ENCODE measurements at places on chromosomes 1 and 21.

DNA sequence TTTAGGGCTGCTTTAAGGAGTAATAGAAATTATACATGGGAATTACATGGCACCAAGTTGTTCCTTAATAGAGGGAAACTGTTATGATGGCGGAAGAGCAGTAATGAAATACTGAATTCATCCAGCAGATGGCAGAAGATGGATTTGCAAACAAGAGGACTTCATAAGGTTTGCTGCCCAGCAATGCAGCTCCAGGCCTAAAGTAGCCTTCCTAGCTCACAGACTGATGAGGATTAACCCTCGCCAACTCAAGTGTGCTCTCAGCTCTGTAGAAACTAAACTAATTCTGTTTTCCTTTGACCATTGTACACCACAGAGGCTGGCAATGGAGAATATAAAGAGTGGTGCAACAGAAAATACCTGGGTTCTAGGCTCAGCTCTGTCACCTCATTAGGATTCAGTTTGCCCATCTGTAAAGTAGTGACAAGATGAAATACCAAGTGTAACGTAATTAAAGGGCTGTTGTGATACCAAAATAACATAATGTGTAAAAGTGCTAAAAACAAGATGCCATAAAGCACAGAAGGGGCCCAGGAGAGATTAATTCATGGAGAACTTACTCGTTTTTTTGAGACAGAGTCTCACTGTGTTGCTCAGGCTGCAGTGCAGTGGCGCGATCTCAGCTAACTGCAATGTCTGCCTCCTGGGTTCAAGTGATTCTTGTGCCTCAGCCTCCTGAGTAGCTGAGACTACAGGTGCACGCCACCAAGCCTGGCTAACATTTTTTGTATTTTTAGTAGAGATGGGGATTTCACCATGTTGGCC, 102.4 kb upstream of the SERBP1 start:
- DNase-seq: peak; percentile 21

DNA sequence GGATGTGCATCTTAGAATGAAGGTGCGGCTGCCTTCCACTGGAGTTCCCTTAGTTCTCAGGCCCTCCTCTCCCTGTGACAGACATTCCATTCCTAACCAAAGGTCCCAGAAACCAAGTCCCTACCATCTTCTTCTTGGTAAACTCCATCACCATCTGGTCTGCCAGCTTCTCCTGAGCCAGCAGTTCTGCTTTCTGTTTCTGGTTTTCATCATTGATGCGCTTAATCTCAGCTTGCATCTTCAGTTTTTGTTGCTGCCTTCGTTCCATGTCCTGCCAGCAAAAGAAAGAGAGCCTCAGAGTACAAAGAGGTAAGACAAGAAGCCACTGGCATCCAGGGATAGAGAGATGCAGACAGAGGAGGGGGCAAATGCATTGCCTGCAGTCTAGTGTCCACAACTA, 18.0 kb upstream of the VSIG8 start:
- no peak for DNase-seq

GRCh38 chr1:228554107-228554506, 66.9 kb downstream of the RNF187 start:
- DNase-seq: no peak

- peak; percentile 66 for DNase-seq
These were observed 16.1 kb downstream of the TNFRSF8 start for GRCh38 chr1:12078938-12079861.

DNA sequence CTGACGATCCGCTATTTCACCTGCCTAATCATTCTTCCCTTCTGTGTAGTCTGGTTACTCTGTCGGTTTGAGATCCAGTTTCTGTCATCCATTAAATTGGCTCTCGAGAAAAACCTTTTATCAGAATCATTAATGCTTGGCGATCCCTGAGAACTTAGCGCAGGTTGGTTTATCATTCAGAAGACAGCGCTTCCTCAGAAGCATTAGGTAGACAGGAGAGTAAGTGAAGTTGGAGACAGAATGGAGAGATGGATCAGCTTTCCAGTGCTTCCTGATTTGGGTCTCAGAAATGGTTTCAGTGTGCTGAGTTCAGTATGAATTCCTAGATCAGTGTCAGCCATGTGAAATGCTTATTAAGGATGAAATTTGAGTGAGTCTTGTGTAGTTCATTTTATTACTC, 1.3 kb downstream of the USP1 start:
- DNase-seq: no peak

- DNase-seq: no peak
These were observed 136.2 kb downstream of the PSMG1 start for GRCh38 chr21:39047046-39047445.

DNA sequence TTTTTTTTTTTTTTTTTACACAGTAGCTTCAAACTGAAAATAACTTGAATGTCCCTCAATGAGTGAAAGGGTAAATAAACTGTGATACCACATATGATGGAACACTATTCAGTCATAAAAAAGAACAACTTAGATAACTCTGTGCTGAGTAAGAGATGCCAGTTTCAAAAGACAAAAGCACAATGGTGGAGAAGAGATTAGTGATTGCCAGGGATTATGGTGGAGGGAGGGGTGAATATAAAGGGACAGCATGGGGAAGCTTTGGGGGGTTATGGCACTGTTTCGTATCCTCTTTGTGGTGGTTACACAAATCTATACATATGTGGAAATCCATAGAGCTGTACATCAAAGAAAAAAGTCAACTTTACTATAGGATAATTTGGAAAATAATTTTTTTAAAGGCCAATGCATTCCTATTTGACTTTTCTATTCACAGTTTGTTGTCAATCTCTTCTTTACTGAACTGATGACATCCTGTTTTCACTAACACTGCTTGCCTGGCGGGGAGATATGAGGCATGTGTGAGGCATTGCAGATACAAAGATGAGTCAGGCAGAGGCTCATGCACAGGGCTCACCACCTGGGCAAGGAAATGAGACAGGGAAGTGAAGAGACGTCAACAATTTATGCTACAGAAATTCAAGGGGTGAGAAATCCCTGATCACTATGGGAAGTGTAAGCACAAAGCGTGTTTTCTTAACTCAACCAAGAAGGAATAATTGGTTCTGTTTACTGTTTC, 302.7 kb downstream of the DUSP10 start:
- no peak for DNase-seq

DNA sequence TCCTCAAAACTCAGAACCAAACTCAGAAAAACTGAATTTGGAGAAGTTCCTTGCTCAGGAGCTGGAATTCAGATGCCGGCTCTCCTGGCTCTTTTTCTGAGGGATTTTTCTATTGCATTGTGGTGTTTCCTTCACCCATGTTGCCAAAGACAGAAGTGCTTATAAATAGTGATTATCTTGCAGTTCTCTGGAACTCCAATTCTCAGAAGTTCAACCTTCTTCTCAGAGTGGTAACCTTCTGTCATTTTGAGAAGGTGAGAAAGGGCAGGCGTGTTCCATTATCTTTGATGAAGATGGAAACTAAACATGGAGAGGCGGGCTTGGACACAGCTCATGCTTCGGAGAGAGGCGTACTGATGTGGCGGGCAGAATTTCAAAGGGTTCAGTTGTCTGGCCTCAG, 12.4 kb upstream of the ETV3 start:
- DNase-seq: no peak

DNA sequence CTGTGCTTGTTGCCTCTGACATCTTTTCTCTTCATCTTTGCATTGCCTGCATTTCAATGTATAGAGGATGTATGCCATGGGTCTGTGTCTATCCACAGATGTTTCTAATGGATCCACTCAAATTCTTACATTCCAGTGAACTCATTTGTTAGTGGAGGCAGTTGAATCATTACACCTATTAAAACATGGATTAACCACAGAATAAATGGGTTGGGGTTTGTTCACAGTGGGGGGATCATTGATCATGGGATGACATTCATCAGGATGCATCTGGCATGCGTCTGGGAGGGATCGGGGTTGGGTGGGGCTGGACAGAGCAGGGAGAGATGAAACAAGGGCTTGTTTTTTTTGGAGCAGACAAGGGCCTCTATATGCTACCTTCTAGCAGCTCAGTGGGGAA, 182.5 kb downstream of the RHOU start:
- DNase-seq: no peak

- DNase-seq: no peak
These were observed 1.2 kb upstream of the DHRS3 start for GRCh38 chr1:12618965-12619791.

GRCh38 chr1:117015724-117016123, 14.2 kb downstream of the CD101 start:
- DNase-seq: no peak

- DNase-seq: no peak
These were observed 46.0 kb downstream of the GRIK3 start for GRCh38 chr1:36988321-36988720.

GRCh38 chr1:97565886-97566285, 354.9 kb downstream of the DPYD start:
- DNase-seq: no peak

DNA sequence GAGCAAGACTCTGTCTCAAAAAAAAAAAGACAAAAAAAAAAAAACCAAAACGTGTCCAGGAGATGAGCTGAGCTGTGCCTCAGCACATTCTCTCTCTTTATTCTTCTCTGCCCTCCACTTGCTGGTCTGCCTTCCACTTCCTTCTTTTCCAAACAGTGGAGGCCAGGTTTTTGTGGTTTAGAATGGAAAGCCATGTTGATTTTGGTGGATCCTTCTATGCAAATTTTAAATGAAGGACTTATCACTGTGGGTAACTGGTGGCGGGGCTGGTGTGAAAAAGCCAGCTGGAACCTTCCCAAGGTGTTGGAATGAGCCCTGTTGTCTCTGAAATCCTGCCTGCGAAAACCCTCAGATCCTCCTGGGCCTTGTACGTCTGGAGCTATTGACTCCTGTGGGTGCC, 61.9 kb downstream of the PTPRU start:
- DNase-seq: no peak

DNA sequence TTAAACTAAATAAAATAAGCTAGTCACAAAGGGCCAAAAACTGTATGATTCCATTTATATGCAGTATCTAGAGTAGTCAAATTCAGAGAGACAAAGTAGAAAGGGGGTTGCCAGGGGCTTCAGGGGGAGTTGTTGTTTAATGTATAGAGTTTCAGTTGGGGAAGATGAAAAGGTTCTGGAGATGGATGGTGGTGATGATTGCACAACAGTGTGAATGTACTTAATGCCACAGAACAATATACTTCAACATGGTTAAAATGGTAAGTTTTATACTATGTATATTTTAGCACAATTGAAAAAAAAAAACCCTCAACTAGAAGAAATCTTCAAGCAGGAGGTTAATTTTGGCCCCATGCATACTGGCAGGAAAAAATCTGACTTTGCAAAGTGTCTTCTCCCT, 24.3 kb downstream of the VAV3 start:
- DNase-seq: no peak

DNA sequence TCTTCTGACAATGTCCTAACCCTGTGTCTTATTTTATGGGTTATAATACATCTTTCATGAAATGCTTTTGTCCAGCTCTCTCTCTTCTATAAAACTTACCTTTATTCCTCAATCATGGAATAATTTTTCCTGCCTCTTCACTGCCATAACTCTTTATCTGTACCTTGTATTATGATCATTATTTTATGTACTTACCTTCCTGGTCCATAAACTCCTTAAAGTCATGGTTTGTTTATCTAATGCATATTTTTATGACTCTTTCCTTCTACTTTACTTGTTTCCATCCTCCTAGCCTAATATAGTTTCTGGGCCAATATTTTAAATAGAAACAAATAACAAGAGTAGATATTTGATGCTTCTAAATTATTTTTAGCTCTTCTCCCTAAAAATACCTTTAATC, 65.8 kb upstream of the BMP8A start:
- no peak for DNase-seq

DNA sequence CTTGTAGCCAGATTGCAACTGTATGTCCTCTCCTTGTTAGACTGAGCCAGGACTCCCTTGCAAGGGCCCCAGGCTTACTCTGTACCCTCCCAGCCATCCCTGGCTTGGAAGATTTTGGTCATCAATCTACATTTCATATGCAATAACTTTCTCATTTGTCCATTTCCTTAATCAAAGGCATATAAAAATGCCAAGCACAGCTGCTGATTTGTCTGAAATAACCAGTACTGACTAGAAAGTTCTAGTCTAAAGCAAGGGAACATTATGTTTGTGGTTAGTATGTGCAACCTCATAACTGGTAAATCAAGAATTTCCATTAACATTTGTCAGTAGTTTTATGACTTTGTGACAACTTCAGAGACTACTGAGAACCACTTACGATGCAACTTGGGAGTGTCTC, 370.2 kb downstream of the ST6GALNAC3 start:
- DNase-seq: no peak

GRCh38 chr1:235502601-235503402, 1.4 kb downstream of the B3GALNT2 start:
- no peak for DNase-seq

DNA sequence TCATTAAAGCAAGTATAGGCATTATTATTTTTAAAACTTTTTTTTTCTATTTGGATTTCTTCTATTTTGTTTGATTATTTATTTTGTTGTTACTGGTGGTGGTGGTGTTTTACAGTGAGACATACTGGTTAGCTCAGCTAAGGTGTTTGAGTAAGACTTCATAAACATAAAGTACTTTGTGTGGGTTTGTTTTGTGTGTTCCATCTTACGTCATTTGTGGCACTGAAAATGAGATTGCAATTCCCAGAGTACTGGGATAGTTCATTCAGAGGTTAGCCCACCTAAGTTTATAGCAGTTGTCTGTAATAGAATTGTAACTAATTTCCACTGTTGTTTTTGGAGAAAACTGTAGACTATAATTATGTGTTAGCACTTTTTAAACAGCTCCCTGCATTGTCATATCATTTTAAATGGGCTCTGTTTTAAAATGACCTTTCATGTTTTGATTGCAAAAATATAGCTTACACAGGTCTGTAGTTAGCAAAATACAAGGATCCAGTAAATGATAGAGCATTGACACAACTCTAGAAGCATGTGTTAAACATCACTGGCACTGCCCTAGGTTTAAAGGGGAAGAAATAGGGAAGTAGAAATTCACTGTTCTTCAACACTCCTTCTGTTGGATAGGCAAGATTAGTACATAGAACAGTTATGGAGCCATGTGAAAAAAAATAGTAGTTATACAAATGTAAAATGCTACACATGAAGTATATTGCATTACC, 171.7 kb downstream of the NFIA start:
- DNase-seq: no peak

DNA sequence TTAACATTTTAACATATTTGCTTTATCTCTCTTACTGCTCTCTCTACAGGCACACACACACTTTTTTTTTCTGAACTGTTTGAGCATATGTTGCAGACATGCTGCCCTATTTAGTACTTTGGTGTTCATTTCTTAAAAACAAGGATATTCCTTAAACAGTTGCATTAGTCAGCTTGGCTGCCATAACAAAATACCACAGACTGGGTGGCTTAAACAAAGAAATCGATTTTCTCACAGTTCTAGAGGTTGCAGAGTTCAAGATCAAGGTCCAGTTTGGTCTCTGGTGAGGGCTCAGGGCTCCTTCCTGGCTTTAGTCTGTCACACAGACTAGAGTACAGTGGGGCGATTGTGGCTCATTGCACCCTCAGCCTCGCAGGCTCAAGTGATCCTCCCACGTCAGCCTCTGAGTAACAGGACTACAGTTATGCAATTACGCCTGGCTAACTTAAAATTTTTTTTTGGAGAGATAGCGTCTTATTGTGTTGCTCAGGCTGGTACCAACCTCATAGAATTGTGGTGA, 46.7 kb downstream of the RPRD2 start:
- no peak for DNase-seq

All from GM12892 (cell line).